ENCODE measurements at places on chromosomes 1 and 21.

- DNase-seq, result no peak
Measured at GRCh38 chr1:109846162-109846561, 64.5 kb upstream of the CSF1 start.

GRCh38 chr1:27427816-27428315, 35.4 kb downstream of the GPR3 start:
- no peak for DNase-seq

- DNase-seq, result no peak
Measured at GRCh38 chr1:26689504-26689903, 6.3 kb upstream of the ARID1A start.

DNA sequence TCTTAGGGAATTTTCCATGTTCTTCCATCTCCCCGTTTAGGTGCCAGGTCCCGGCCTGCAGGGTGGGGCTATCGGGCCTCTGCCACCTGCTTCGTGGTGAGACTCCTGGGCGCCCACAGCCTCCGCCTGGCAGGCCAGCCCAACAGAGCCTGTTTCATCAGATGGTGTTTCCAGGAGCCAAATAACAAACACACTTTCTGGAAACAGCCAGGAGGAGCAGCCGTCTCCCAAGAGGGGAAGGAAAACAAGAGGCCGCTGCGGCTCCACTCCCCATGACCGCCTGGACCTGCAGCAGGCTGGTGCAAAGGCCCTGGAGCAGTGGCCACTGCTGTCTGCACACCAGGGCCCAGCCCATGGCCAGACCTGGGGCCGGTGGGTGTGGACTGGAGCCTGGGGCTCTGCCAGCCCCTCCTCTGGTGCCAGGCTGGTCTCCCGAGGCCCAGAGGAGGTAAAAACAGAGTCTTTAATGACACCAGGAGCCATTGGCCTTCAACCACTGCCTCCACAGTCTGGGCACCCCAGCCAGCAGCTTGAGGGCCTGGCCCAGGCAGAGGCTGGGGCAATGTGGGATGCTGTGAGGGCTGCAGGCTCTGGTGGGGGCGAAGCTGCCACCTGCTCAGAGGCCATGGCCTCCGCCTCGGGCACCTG, 55.0 kb downstream of the SLX9 start:
- DNase-seq, result no peak

DNA sequence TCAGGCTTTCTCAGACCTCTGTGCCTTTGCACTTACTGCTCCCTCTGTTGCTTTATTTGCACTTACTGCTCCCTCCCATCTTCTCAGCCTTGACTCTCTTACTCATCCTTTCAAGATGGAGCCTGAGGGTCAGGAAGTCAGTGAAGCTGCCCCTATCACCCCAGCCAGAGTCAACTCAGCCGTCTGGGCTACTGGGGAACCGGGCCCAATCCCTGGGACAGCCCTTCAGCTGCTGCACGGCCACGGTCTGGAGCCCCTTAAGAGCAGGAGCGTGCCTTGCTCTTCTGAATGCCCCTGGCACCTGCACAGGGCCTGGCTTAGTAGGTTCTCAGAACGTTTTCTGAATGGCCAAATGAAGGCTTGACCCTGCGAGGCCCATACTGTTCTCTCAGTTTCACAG, 244.4 kb downstream of the FOXD2 start:
- no peak for DNase-seq

- no peak for DNase-seq
Measured at GRCh38 chr1:29946057-29946456, 709.7 kb downstream of the PTPRU start.

DNA sequence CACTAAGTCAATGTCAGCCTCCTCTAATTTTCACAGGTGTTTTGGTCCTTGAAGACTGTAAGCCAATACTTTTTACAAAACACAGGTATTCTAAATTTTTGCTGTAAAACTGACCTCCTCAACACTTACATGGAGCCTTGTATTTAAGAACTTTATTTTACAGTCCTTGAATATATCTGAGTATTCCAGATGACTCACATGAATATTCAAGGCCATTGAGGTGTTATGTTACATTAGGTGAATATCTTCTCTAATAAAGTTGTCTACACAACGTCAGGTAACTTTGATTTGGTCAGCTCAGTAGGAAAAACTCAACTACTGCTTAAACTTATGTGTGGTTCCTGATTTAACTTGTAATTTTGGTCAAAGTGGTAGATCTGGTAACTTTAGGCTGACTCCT, 254.2 kb downstream of the OLFM3 start:
- DNase-seq, result no peak

- DNase-seq, result no peak
Measured at GRCh38 chr1:3924186-3924824, 24.2 kb upstream of the C1orf174 start.

DNA sequence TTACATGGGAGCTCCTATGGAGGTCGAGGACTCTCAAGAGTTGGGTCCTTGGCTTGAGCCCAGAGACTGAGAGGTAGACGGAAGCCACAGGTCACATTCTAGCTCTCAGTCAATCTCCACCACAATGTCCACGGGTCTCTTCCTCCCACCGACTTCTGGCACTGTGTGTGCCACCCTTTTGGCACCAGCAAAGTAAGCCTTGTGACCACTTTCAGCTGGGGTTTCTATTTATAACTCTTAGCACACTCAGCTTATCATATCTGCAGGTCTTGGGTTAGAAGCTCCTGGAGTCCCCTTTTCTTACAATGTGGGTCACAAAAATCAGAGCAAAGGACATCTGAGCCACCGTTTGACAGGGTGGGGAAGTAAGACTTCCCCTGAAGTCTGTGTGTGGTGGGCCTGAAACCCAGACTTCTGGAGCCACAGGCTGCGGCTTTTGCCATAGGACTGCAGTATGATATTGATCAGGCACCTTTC, 28.3 kb downstream of the NCMAP start:
- DNase-seq, result no peak

GRCh38 chr1:59939393-59939792, 12.8 kb upstream of the CYP2J2 start:
- DNase-seq, result no peak

GRCh38 chr1:91806769-91807700, 78.9 kb downstream of the TGFBR3 start:
- no peak for DNase-seq

GRCh38 chr1:209074575-209075250, 508.8 kb upstream of the CAMK1G start:
- no peak for DNase-seq

- DNase-seq, result no peak
Measured at GRCh38 chr1:167522246-167522645, 3.9 kb upstream of the CD247 start.

DNA sequence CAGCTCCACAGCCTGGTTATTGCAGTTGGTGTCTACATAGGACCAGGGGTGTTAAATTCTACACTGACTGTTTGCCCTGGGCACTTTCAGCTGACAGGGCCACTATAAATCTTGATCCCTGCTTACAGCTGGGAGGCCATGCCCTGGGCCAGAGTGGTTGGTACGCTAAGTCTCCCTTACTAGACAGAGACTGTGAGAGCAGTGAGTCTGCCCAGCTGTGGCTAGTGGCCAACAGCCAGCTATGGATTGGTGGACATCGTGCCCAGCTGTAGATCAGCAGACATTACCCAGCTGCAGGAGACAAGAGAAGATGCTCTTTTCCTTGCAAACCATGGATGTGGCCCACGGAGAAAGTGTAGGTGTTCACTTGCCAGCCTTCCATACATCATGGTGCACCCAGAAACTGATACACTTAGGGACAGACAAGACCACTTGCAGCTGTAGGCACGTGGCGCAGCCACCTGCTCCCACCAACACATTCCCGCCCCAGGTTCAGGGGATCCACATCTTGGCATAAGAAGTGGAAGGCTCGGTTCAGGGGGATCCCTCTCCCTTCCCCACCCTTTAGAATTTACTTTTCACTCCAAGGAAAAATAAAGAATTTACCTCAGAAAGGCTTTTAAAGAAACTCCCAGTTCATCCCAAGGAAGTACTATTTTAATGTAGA, 16.4 kb upstream of the PAX7 start:
- DNase-seq, result no peak

DNA sequence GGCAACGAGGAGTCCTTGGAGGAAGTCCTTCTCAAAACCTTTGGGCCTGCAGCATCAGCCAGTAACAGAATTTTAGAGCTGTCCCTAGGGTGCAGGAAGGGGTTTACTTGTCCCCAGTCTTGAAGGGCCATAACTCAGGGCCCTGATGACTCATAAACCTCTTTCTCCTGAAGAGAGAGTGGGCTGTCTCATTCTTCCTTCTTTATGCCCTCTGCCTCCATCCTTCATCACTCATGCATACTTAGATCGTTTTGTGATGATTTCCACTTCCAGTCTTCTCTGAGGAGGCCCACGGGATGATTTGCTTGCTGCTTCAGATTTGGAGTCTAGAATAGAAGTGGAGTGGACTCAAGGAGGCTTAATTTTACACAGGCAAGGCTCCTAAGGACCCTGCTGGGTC, 60.2 kb downstream of the NDUFS5 start:
- no peak for DNase-seq

Measured in activated gamma-delta T cell treated with Interleukin-2 at 50 U/mL for 16 hours (primary cell).